Endothelial cell (in vitro differentiated cells): ENCODE measurements at places on chromosomes 3 and 15.

DNA sequence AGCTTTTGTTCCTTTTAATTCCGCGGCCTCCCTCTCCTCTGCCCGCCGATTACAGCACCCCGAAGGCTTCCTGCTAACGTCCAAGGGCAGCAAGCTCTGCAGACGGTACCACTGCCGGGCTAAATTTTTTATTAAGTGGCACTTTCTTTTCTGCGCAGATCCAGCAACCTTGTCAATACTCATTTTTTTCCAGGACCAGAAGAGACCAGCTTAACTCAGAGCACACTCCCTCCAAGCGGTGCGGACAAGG, 542 bp upstream of the MEIS2 start:
- no peak for DNase-seq

GRCh38 chr15:62791694-62792093, 250.9 kb upstream of the TPM1 start:
- DNase-seq, result no peak

- DNase-seq, result no peak
Measured at GRCh38 chr15:95016511-95017229, 785.3 kb downstream of the MCTP2 start.

DNA sequence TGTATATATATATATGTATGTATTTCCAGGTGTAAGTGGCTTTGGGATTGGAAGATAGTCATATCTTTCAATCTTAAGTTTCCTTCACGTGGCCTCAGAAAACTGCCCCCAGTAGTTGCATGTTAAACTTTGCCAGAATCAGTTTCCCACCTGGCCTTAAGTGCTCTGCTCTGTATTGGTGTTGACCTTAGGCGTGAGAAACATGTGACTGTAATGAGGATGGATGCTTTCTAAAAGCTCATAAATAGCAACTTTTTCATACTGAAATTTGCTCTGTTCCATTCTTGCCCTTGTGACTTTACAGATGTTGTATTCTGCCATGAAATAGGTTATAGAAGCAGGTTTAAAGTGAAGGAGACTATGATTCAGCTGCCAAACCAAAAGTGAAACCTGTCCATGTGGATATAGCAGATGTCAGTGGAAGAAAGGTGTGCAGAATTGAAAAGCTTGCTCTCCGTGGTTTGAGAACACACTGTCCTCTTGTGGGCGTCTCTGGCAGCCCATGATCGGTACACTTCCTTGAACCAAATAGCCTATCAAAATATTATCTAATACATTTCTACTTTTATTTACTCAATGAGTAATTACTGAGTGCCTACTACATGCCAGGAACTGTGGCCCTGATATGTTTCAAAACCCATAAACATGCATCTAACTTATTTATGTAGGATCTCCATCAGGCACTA, 15.8 kb downstream of the SCG5 start:
- DNase-seq, result no peak

DNA sequence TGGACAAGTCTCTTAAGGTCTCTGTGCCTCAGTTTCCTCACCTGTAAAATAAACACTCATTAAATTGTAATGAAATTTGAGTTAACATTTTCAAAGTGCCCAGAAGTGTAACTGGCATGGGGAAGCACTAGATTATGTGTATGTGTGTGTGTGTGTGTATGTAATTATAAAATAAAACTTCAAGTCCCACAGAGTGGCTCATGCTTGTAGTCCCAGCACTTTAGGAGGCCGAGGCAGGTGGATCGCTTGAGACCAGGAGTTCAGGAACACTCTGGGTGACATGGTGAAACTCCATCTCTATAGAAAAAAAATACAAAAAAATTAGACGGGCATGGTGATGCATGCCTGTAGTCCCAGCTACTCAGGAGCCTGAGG, 403.4 kb downstream of the IL5RA start:
- DNase-seq, result no peak

- DNase-seq, result no peak
Measured at GRCh38 chr15:64807751-64808222, 17.7 kb downstream of the PIF1 start.

- no peak for DNase-seq
Measured at GRCh38 chr15:25700916-25701315, 162.2 kb downstream of the ATP10A start.

- no peak for DNase-seq
Measured at GRCh38 chr3:57053122-57053521, 7.3 kb upstream of the SPATA12 start.

GRCh38 chr3:42773409-42773751, 327 bp upstream of the CCDC13 start:
- no peak for DNase-seq

GRCh38 chr3:124514683-124515082, 215.6 kb upstream of the UMPS start:
- no peak for DNase-seq

DNA sequence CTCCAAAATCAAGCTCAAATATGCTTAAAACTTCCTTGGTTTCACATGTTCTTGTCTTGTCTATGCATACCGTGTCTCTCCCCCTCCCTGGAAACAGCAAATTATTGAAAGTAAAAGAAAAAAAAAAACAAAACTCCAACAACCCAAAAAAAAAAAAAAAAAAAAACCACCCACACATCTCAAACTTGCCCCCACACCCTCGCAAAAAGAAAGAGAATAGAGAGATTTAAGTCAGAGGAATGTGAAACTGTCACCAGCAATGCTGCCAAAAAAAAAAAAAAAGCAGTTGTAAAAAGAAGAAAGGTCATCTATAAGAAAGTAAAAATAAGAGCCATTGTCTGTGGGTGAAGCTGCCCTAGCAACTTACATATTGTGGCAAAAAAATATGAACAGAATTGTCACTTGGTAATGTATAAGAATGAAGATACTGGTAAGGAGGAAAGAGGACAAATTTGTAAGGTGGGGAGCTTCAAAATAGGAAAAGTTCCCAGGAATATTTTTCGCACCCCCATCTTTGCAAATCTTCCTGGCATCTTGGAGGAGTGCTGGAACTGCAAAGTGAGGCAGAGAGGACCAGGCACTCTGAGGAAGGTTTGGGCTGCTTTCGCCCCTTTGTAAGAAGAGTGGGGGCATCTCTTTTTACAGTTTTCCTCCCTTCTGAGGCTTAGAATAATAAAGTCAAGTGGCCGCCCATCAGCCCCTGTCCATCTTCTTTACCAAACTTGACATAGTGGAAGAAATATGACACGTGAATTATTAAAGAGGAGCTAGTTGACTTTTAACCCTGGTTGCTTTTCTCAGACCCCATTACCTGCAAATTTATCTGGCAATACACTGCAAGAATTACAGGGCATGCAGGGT, 81.8 kb downstream of the NR2F2 start:
- no peak for DNase-seq

DNA sequence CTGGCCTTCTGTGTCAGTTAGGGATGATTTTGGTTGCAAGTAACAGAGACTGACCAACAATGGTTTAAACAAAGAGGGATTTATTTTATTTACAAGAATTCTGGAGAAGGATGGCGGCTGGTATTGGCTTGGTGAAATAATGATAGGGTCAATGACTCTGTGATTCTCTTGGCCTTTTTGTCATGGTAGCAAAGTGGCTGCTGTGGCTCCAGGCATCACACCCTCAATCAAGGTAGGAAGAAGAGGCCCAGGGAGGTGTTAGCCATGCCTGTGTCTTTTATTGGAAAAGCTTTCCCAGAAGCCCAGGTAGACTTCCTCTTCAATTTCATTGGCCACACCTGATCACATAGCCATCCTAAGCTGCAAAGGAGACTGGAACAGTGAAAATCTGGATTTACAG, 13.1 kb downstream of the FAM107A start:
- no peak for DNase-seq

- DNase-seq, result no peak
Measured at GRCh38 chr3:161389445-161390035, 18.2 kb upstream of the SPTSSB start.

DNA sequence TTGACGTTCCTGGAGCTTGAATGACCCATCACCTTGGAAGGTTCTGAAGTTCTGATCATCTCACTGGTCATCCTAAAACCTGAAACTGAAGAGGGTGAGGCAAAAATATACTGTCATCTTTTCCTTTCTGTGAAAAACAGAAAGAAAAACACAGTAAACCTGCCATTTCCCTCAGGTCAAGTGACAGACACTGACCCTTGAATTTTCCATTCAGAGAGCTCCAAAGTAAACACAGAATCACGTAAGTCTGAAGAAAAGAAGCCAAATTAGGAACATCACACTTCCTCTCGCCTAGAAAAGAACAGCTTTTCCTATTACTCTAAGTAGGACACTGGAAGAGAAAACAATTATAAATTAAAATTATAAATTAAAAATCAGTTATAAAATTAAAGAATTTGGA, 78.7 kb upstream of the TGFBR2 start:
- no peak for DNase-seq

- DNase-seq, result no peak
Measured at GRCh38 chr15:39083213-39083612, 497.7 kb upstream of the THBS1 start.

DNA sequence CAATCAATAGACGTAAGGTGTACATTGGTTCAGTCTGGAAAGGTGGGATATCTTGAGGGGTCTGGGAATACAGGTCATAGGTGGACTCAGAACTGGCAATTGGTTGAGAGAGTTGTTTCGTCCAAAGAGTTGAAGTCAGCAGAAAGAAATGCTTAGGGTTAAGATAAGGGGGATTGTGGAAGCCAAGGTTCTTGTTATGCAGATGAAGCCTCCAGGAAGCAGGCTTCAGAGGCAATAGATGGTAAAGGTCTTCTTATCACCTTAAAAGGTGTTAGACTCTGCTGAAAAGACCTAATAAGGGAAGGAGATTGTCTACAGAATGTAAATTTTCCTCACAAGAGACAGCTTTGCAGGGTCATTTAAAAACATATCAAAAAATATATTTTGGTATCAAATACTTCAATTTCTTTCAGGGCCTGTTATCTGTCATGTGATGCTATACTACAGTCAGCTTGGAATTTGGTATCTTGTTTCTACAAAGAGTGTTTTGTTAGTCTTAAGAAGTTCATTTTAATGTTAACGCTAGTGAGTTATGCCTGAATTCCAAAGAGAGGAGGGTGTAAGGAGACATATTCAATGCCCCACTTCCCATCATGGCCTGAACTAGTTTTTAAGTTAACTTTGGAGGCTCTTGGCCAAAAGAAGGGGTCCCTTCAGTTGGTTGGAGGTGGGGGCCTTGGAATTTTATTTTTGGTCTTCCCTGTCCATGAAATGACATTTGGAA, 378.2 kb upstream of the ROBO2 start:
- no peak for DNase-seq

DNA sequence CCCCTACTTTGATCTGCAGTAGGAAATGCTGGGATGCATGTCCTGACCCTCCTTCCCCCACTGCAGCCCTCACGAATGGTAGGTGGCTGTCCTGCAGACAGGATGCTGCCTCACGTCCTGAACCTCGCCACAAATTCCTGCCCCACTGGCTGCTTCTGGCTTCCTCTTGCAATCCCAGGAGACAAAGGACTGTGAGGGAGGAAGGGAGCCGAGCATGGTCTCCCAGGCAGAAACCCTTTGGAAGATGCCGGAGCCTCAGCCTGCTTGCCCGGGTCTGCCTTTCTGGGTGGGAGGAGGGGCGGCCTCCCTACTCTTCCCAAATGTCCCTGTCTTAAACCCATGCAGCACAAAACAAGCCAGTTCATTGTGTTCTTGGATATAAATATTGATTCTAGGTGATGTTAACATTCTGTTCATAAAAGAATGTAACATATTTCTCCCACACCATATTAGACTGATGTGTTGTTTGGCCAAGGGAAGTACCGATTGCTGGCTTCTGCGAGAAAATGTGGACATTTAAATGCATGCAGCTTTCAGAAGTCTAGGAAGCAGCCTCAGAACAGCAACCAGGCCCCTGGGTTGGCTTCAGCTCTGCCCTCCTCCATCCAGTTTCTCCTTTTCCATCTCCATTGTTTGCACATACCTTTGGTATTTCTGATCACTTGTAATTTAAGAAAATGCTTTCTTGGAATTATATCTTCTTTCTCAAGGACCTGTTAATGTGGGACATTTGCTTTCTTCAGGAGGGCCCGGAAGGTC, 75.3 kb downstream of the HMG20A start:
- peak; percentile 62 for DNase-seq

- DNase-seq, result no peak
Measured at GRCh38 chr3:32511005-32511404, 8.4 kb upstream of the CMTM6 start.

DNA sequence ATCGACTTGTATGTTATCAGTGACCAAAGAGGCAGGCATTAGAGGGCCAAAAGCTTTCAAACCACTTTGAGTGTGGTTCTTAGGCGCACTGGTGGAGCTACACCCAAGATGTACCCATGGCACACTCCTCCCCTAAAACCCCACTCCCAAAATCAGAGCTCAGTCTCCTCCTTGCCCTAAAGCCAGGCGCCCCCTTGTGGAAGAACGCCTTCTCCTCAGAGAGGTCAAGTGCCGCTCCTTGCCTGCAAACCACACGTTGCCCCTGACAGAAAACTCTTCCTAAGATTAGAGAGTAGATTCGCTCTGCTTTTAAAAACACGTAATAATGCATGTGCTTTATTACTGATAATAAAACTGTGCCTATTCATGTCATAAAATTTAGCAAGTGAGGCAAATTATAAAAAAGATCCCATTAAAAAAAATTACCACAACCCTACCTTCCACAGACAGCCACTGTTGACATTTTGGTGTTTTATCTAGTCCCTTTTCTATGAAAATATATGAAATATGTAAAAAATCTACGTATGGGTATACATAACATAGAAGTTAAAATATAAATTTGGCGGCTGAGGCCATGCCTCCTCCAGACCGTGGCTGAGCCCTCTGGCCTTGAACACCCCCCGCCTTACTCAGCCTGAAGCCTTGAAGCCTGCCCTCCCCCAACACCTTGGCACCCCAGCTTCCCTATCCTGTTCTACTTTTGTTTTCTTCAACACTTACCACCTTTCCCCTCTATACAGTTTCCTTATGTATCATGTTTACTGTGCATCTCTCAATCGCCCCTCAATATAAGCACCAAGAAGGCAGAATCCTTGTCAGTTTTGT, 33.5 kb downstream of the BCL2L10 start:
- DNase-seq, result peak; percentile 91

DNA sequence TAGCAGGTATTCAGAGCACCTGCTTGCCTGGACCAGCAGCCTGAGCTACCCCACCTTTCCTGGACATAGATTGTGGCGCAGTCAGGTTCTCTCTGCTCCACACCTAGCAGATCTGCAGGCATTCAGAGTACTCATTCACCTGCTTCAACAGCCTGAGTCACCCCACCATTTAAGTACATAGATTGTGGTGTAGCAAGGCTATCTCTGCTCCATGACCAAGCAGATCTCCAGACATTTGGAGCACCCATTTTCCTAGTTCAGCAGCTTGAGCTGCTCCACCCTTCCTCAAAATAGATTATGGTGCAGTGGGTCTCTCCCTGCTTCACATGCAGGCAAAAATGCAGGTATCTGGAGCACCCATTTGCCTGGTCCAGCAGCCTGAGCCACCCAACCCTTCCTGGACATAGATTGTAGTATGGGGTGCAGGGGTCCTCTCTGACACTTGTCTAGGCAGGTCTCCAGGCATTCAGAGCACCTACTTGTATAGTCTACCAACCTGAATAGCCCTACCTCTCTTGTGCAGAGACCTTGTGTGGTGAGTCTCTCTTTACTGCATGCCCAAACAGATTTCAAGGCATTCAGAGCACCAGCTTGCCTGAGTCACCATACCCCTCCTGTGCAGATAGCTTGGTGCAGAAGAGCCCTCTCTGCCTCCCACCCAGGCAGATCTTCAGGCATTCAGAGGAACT, 466.0 kb upstream of the THBS1 start:
- no peak for DNase-seq
